ENCODE measurements at places on chromosomes 2 and 18.

- no peak for DNase-seq
Observed at GRCh38 chr18:76359909-76360308, 135.1 kb downstream of the ZNF516 start.

GRCh38 chr2:20913491-20913890, 90.6 kb upstream of the LDAH start:
- DNase-seq: no peak

DNA sequence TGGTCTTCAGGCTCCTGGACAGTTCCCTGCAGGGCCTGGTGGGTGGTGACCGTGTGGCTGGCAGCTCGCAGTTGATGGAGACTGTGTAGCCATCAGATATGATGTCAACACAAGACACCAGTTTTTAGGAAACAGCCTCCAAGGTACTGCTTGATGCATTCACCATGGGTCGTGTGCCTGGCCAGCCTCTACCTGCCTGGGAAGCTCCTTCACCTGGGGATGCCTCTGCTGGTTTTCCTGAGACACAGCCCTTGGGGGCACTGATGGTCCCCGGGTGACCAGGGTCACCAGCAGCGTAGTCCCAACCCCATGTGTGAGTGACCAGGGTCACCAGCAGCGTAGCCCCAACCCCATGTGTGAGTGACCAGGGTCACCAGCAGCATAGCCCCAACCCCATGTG, 33.6 kb upstream of the KCNG2 start:
- DNase-seq: no peak

DNA sequence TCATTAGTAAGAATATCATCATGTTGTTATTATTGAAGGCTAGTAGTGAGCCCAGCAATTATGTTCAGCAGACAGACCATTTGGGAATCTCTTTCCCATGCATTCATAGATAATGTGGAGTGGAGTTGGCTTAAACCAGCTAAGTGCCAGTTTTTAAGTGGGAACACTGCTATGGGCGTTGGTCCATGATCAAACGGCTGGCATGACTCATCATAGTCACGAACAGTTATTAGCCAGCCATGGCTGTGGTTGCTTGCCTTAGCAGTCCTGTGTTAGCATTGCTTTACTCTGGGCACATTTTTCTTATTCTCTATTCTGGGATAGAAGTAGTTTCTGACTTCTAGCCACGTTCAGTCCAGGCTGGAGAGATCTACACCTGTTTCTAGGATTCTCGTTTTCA, 17.7 kb downstream of the EIF4E2 start:
- DNase-seq: no peak

Measured in germinal center (tissue), 1 donor.